Osteoblast (primary cell): ENCODE measurements at places on chromosomes 5 and 9. TPM values are rescaled to one million over a fixed set of nuclear protein-coding genes. Genes with fewer than 3 reads are reported as not detected.

The FRRS1L gene
- total RNA-seq: 0.29 and 0.36 TPM in 2 replicates

- no peak for DNase-seq
- no peaks in the 10 kb centered on the region for H3K4me1 ChIP-seq
- no peak overlapping the region for H3K27ac ChIP-seq
- H3K36me3 ChIP-seq: no peaks in the 10 kb centered on the region
Measured at GRCh38 chr5:116861666-116862065, 287.0 kb upstream of the SEMA6A start.

- H3K27ac ChIP-seq: no peak overlapping the region
- no peaks in the 10 kb centered on the region for H3K36me3 ChIP-seq
- DNase-seq: no peak
- no peaks in the 10 kb centered on the region for H3K4me1 ChIP-seq
- H3K27me3 ChIP-seq: no peaks in the 10 kb centered on the region
Measured at GRCh38 chr5:147956842-147957223, 50.5 kb upstream of the C5orf46 start.

The IFNK gene
- total RNA-seq: not detected in 2 replicates

DNA sequence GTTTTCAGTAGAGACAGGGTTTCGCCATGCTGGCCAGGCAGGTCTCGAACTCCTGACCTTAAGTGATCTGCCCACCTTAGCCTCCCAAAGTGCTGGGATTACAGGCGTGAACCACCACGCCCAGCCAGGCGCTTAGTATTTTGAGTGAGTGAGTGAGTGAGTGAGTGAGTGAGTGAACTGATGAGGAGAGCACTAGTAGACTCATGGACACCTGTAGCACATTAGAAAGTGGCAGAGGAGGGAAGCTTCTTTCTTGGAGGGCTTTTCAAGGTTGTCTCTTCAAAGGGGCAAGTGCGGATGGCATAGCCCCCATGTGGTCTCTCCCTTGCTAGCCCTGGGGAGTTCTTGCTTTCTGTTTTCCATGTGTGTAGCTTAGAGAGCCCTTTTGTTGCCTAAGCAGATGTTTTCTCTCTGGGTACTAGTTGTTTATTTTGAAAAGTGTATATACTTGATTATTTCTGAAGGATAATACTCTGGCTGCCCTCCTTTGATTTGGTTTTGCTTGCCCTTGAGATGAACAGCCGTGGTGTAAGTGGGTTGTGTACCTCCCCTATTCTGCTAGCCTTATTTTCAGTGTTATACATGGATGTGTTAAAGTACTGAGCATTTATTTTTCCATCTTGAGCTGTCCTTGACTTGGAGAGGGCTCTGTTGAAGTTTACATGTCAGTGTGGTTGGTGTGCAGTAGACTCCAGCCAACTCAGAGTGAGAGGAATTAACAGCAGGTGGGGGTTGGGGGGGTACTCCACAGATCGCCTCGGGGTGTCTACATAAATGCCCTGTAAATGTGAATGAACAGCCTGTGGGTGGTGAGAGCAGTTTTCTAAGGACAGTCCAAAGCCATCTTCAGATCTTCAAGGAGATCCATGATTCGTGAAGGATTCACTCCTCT is 35.5 kb downstream of the PRRC2B start:
- no peaks in the 10 kb centered on the region for H3K27me3 ChIP-seq
- no peak for DNase-seq
- H3K4me3 ChIP-seq: no peak overlapping the region
- peaks cover 23% of the 10 kb centered on the region for H3K36me3 ChIP-seq
- peaks cover 23% of the 10 kb centered on the region for H3K4me1 ChIP-seq
- H3K27ac ChIP-seq: no peak overlapping the region

DNA sequence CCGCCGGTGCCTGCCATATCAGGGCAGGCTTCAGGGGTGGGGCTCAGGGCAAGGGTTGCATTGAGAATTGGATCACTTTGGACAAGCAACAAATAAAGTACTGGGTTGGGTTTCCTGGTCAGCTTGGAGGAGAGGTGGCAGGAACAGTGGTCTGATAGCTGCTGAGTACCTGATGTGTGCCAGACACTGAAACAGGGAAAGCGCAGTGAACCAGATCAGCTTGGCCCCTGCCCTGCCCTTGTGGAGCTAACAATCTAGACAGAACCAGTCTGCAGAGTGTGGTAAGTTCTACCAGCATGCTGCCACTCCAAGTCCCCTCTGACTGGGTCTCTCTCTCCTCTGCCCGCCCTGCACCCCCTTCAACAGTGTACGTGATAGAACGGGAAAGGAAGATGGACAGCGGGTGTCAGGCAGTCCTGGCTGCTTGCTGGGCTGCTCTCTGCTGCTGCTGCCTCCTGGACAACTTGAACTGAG is 53.4 kb downstream of the CYSTM1 start:
- no peaks in the 10 kb centered on the region for H3K27me3 ChIP-seq
- H3K27ac ChIP-seq: no peak overlapping the region
- no peaks in the 10 kb centered on the region for H3K36me3 ChIP-seq
- no peak overlapping the region for H3K4me3 ChIP-seq

DNA sequence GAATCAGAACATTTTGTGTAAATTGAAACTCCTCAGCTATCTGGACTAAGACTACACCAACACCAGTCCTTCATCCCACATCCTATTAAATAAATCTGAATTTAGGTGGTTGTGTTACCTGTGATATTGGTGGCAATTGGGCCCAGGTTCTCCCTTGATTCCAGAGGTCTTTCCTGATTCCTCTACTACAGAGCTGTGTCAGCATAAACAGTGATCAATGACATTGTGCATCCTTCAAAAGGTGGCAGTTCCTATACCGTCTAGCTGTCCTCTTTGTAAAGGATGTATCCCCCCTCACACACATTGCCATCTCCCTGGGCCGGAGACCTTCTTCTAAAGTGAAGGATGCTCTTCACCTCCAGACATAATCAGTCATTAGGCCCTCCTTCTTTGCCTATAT is 239.2 kb downstream of the FAM114A2 start:
- no peaks in the 10 kb centered on the region for H3K36me3 ChIP-seq
- DNase-seq: no peak
- no peaks in the 10 kb centered on the region for H3K27me3 ChIP-seq
- no peak overlapping the region for H3K27ac ChIP-seq

The PCDHGB5 gene
- total RNA-seq: 21.5 and 24.2 TPM in 2 replicates

- H3K27me3 ChIP-seq: no peaks in the 10 kb centered on the region
- peaks cover 3% of the 10 kb centered on the region for H3K4me1 ChIP-seq
- peak; percentile 49 for DNase-seq
- H3K27ac ChIP-seq: no peak overlapping the region
- H3K4me3 ChIP-seq: no peak overlapping the region
Measured at GRCh38 chr5:40879163-40879942, 29.9 kb upstream of the C7 start.

GRCh38 chr5:177085985-177086653 is 596 bp upstream of the FGFR4 start:
- no peak overlapping the region for H3K27ac ChIP-seq
- DNase-seq: no peak
- H3K4me1 ChIP-seq: peaks cover 3% of the 10 kb centered on the region
- H3K36me3 ChIP-seq: no peaks in the 10 kb centered on the region

DNA sequence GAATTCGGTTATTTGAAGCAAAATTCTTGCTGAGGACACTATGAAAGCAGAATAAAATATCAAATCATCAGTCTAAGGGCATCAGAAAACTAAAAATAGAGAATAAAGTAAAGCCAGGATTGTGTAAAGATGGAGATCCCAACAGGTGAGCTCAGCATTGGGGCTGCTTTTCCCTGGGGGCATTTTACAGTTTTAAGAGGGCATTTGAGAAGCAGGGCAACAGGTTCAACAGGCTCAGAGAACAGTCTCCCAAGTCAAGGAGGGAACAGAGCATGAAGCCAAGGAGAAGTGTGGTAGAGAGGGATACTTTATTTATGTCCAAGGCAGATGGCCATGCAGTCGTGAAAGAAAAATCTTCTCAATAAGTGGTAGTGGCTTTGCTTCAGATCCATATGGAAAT is 145.4 kb downstream of the SYK start:
- peaks cover 55% of the 10 kb centered on the region for H3K27me3 ChIP-seq
- H3K36me3 ChIP-seq: no peaks in the 10 kb centered on the region
- DNase-seq: no peak
- no peak overlapping the region for H3K27ac ChIP-seq

The MYORG gene
- 0.36 and 0.88 TPM in 2 replicates for total RNA-seq

The PCDHB5 gene
- total RNA-seq: 1.5 and 2.9 TPM in 2 replicates

The SLC2A8 gene
- 5.4 and 6.8 TPM in 2 replicates for total RNA-seq

The GNG10 gene
- 69.1 and 76.0 TPM in 2 replicates for total RNA-seq

DNA sequence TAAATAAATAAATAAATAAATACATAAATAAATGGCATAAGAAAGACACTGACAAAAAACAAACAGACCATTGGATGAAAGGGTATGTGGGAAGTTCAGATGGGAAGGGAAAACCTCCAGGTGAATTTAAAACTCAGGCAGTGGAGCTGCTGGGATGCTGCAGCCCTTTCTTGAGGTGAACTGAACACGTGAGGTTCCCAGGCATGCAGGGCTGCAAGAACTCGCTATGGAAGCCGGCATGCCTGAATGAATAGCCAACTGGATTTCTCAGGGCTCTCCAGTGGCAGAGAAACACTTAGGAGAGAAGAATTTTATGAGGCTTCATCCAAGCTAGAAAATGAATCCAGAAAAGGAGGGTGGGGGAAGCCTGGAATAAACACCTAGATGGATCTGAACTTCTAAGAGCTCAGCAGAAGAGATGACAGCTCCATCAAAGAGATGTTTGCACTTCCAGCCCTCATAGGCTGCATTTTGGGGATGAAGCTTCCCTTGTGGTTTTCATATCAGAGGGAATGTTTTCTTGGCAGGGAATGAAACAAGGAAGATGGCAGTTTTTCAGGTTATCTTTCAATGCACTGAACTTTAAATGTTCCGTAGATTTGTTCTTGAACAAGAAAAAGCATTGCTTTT is 224.2 kb upstream of the DAP start:
- no peak for DNase-seq
- H3K27me3 ChIP-seq: no peaks in the 10 kb centered on the region
- no peaks in the 10 kb centered on the region for H3K36me3 ChIP-seq
- no peak overlapping the region for H3K4me3 ChIP-seq
- no peaks in the 10 kb centered on the region for H3K4me1 ChIP-seq

DNA sequence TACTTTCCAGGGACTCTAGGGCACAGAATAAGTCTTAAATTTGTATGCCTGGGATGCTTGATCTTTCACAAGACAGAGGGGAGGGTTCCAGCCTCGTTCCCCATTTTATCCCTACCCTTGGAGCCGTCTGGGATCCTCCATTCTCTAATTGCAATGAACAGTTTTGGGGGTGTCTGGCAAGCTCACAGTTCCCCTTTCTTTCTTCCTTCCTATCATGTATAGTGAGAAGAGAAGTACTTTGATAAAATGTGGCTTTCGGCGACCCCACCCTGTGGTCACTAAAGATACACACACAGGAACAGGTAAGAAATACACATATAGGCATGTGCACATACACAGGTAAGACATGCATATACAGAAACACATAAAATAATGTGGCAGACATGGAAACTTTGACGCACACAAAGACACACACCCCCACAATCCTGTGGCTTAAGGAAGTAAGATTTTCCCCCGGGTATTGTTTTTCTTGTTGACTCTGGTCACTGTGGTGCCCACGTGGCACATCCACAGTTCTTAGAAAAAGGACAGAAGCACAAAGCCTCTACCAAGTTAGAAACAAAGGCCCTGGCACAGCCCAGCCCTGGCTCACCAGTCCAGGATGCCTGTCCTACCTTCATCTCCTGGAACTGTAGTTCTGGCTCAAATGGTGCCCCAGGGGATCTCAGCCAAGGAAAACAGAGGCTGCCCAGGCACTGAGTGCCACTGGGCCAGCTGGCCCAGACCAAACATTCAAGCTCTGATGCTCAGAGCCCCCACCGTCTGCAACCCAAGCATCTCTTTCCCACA is 6.3 kb upstream of the SMU1 start:
- no peak for DNase-seq
- H3K4me1 ChIP-seq: peaks cover 18% of the 10 kb centered on the region
- H3K27ac ChIP-seq: peak overlapping the region; percentile 69
- no peak overlapping the region for H3K4me3 ChIP-seq
- no peaks in the 10 kb centered on the region for H3K36me3 ChIP-seq
- H3K27me3 ChIP-seq: no peaks in the 10 kb centered on the region

The CCNI2 gene
- not detected in 2 replicates for total RNA-seq

- H3K27me3 ChIP-seq: no peaks in the 10 kb centered on the region
- H3K36me3 ChIP-seq: no peaks in the 10 kb centered on the region
- no peak for DNase-seq
- peaks cover 21% of the 10 kb centered on the region for H3K4me1 ChIP-seq
- H3K4me3 ChIP-seq: no peak overlapping the region
- H3K27ac ChIP-seq: no peak overlapping the region
Measured at GRCh38 chr5:110909950-110910349, 161.6 kb upstream of the TSLP start.

GRCh38 chr9:92707530-92707929 is 37.6 kb upstream of the IPPK start:
- no peak overlapping the region for H3K4me3 ChIP-seq
- DNase-seq: no peak
- H3K27ac ChIP-seq: no peak overlapping the region
- H3K27me3 ChIP-seq: no peaks in the 10 kb centered on the region
- H3K4me1 ChIP-seq: no peaks in the 10 kb centered on the region
- H3K36me3 ChIP-seq: peaks cover 6% of the 10 kb centered on the region

GRCh38 chr9:85662573-85662972 is 79.2 kb downstream of the AGTPBP1 start:
- no peak for DNase-seq
- no peak overlapping the region for H3K27ac ChIP-seq
- H3K4me3 ChIP-seq: no peak overlapping the region
- no peaks in the 10 kb centered on the region for H3K4me1 ChIP-seq
- H3K36me3 ChIP-seq: no peaks in the 10 kb centered on the region

- DNase-seq: no peak
- H3K4me3 ChIP-seq: no peak overlapping the region
- no peak overlapping the region for H3K27ac ChIP-seq
- no peaks in the 10 kb centered on the region for H3K36me3 ChIP-seq
- H3K4me1 ChIP-seq: no peaks in the 10 kb centered on the region
Measured at GRCh38 chr5:585962-586628, 26.0 kb upstream of the CEP72 start.

GRCh38 chr5:130541617-130542221 is 623.3 kb downstream of the HINT1 start:
- no peak overlapping the region for H3K27ac ChIP-seq
- H3K27me3 ChIP-seq: no peaks in the 10 kb centered on the region
- DNase-seq: no peak

GRCh38 chr5:78760366-78760765 is 111.8 kb upstream of the LHFPL2 start:
- no peak overlapping the region for H3K27ac ChIP-seq
- peaks cover 12% of the 10 kb centered on the region for H3K27me3 ChIP-seq
- no peaks in the 10 kb centered on the region for H3K36me3 ChIP-seq
- H3K4me1 ChIP-seq: peaks cover 26% of the 10 kb centered on the region
- DNase-seq: no peak

The PCDHGA5 gene
- total RNA-seq: 2.5 and 2.7 TPM in 2 replicates
